NCI-H2029 (cell line): ENCODE measurements at places on chromosomes 16 and 17.

DNA sequence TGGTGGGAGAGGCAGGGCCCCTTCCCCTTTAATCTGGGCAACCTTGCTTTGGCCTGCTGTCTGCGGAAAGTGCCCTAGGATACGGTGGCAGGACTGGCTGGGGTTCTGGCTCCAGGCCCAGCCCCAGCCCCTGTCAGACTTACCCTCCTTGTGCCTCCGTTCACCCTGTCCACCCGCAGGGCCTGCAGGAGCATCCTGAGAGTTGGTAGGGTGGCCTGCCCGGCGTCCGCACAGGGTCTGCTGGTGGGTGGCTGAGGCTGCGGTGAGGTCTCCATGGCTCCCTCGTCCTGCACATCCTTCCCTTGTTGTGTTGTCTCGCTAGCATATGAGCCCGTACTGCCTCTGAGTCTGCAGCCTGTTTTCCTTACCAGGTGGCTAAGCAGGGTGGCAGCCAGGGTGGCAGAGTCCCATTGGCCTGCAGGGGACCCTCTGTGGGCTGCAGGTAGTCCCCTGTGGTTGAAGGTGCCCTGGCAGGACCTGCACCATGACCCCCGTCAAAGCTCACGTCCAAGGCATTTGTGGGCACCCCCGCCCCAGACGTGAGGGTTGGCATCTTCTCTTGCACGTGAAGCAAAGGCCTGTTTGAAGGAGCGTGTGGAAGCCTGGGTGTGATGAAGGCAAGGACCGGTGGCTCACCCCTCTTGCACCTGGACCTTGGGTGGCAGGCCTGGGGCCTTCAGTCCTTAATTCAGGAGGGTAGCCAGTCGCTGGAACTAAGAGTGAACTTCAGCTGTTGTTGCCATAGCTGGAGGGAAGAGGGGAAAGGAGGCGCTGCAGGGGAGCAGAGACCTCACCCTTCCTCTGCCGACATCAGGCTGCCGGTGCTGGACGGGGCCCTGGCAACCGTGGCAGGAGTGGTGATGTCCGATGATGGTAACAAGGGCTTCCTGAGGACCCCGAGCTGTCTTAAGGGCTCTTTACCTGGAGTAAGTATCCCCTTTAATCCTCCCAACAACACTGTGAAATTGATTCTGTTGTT lies 293.7 kb downstream of the SEC14L1 start:
- no peak for DNase-seq

GRCh38 chr16:73064212-73064993 lies 16.5 kb upstream of the ZFHX3 start:
- no peak for DNase-seq

DNA sequence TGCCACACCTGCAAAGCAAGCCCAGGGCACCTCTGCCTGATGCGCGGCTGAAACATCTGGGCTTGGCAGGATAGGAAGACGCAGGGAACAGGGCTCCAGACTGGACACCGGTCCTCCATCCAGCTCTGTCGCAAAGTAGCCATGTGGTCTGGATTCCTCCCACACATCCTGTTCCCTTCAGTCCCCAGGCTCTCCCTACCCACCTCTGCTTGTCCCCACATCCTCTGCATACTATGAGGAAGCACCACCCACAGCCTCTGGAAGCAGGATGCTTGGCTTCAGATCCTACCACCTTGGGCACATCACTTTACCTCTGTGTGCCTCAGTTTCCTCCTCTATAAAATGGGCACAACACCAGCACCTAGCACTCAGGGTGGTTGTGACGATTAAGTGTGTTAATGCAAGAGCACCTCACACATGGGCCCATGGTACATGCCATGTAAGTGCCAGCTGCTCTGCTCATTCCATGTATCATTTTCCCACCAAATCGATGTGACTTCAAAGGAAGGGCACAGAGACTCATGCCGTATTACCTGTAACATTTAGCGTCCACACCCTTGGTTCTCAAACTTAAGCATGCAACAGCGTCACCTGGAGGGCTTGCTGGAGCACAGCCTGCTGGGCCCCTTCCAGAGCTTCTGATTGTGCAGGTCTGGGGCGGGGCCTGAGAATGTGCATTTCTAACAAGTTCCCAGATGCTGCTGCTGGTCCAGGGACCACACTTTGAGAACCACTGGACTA lies 138.6 kb upstream of the SDK2 start:
- DNase-seq = peak; percentile 21

GRCh38 chr17:82244413-82245133 lies 15.7 kb downstream of the SLC16A3 start:
- no peak for DNase-seq

GRCh38 chr16:67430504-67430976 lies 381 bp upstream of the HSD11B2 start:
- no peak for DNase-seq

- DNase-seq = no peak
Measured at GRCh38 chr17:27741361-27741861, 58.9 kb downstream of the NOS2 start.

DNA sequence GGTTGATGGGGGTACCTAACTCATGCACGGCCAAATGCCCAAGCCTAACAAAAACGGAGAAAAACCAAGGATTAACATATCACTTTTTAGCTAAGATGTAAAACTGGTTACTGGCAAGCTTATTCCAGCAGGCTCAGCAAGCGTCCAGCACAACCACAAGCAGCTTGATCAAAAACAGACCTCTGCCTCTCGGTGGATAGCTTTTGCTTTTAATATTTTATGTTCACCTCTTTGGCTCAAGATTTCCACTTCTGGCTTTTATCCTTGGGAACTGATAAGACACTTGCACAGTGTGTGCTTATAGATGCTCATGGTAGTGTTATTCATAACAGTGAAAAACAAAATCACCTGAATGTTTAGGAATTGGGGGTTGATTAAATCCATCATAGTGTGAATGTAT lies 206.9 kb upstream of the CACNG5 start:
- DNase-seq = no peak

GRCh38 chr17:17172990-17173389 lies 33.1 kb downstream of the PLD6 start:
- no peak for DNase-seq

GRCh38 chr17:42541041-42541833 lies 5.2 kb downstream of the NAGLU start:
- DNase-seq = peak; percentile 24

DNA sequence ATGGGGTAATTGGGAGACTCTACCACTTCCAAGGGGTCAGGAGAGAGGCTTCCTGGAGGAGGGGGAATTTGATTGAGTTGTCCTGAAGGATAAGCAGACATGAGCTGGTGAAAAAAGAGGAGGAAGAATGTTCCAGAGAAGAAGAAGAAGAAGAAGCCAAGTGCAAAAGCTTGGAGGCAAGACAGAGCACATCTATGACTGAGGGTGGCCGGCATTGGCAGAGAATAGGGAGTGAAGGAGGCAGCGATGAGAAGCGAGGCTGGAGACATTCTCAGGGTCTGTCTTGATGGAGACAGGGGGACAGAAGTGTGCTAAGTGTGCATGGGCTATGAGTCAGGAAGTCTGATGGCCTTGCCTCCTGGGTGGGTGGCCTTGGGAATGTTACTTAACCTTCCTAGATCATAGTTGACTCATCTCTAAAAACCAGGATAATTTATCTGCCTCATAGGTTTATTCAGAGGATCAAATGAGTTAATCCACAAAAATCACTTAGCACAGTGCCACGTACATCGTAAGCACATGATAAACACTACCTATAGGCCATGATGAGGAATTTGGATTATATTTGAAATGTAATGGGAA lies 171.7 kb downstream of the ABCC12 start:
- no peak for DNase-seq

DNA sequence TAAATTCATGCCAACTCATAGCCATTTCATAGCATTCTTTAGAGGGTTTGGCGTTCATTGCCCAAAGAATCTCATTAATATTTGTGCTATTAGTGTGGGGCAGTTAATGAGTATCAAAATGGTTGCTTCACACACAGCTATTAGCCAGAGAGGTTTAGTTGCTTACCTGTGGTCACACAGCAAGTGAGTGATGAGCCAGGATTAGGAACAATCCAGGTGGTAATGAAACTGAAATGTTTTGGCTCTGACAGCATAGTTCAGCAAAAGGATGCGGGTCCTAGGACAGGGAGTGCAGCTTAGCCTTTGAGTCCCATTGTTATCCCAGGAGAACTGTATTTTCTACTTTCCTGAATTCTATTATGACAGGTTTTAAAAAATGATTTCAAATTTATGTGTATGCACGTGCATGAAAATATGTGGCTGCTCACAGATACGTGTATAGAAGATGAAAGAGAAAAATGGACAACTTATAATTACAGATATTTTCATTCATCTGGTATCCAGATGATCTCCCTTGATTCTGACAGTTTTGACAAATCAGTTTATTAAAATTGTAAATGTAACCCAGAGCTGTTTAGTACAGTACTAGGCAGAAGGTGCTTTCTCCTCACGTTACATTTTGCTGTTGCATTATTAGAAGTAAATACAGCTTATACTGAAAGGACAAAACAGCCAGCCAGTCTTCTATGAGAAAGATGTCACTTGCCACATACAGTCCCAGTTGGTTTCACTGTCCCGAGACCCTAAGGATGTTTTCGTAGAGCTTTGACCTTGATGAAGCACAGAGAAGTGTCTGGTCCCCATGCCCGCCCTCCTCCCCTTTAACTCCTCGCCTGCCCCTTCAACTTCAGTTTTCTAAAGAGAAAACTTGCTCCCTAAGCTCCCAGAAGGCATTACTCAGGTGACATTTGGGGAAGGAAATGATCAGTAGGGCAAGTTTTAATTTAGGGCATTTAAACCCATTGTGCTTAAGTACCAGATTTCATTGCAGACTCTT lies 99.8 kb upstream of the TBX2 start:
- no peak for DNase-seq

DNA sequence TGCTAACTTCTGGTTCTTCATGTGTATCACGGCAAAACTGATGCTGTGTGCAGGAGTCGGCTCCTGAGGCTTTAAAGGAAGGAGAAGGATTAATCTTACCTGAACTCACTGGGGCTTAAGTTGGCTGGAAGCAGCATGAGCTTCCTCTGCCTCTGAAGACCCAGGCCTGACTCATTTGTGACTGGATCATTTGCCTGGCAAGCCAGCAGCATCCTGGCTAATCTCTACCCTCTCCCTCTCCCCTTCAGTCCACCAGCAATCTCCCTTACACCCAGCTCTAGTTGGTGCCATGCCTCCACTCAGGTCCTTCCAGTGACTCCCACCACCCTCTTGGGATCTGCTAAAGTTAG lies 150.3 kb downstream of the IRX3 start:
- DNase-seq = no peak

DNA sequence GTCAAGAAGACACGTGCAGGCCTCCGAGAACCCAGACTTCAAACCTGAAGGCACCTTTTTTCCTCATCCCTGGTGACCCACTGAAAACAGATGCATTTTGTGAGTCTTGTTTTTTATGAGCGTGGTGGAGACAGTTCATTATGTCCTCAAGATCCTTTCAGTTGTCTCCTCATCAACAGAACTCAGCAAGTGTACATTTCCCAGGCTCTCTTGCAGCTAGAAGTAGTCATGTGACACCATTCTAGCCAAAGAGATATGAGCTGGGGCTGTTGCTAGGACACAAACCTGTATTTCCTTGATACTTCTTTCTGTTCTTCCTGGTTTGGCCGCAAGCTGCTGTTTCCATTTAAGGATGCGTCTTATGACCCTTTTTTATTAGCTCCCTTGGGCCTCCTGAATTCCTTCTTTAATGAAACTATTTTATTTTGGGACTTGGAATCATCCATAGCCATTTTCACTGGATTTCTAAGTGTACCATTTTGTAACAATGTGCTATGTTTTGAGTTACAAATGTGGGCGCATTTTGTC lies 135.7 kb upstream of the FOXF1 start:
- DNase-seq = no peak

GRCh38 chr16:8675183-8676159 lies 1.1 kb downstream of the ABAT start:
- DNase-seq = no peak

- no peak for DNase-seq
Measured at GRCh38 chr16:15493466-15494180, 59.2 kb downstream of the BMERB1 start.

- no peak for DNase-seq
Measured at GRCh38 chr17:58086953-58087352, 3.7 kb downstream of the DYNLL2 start.

GRCh38 chr16:16120382-16121184 lies 102.7 kb downstream of the ABCC6 start:
- DNase-seq = peak; percentile 90

DNA sequence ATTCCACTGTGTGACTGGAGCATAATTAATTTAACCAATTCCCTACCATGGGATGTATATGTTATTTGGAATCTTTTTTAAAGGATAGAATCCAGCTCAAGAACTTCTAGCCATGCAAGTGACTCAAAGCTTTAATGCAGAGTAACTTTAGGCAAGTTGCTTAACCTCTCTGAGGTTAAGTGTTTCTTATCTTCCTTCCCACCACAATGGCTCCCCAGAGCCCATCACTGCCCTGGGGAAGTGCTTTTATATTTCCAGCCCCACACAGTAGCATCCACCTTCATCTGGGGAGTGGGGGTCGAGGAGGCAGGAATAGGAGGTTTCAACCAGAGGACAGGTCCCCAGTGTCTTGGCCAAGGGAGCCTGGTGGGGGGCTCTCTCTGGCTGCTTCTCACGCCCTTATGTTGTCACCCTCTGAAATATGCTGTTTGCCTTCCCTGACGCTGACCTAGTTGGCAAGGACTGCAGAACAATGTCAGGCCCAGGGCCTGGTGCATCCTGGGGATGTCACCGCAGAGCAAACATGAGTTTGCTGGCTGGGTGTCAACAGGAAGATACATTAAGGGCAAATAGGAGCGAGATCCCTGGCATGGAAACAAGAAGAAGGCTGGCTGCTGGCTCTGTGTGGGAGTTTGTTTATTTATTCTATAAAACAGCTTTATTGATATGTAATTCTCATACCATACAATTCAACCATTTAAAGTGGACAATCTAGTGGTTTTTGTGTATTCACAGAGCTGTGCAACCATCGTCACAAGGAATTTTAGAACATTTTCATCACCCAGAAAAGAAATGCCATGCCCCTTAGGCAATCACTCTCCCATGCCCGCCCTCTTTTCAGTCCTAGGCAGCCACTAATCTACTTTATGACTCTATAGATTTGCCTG lies 46.6 kb upstream of the WSB1 start:
- peak; percentile 94 for DNase-seq

- DNase-seq = no peak
Measured at GRCh38 chr17:3894911-3895343, 2.1 kb upstream of the CAMKK1 start.

DNA sequence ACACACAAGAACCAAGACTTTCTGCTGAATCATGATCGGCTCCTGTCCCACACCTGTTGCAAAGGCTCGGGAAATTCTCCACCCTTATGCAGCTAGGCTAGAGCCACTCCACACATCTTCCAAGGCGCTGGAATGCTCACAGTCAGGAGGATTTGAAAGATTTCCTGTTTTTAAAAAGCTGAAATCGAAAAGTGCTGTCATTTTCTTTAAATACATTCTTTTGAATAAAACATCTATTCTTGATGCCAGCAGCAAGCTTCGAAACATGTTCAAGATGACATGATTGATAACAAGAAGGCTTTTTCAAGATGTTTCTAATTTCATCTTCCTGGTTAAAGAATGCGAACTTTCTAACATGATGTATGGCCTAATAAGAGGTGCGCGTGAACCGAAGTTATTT lies 219.7 kb upstream of the CDH5 start:
- DNase-seq = no peak

DNA sequence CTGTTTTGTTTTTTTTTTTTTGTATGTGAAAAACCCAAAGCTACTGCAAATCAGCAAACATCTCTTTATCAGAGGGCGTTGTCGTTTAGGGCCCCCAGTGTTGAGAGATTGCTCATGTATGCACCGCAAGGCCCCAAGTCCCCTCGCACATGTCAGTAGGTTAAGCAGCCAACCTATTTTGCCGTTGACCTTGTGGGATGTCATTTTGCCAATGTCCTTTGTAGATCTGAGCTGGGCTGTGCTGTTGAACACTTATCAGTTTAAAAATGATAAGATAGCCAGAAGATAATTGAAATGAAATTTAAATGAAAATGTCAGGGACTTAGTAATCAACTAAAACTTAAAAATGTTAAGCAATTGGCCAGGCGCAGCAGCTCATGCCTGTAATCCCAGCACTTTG lies 26.2 kb downstream of the ARSG start:
- no peak for DNase-seq
